Stimulated activated CD8-positive, alpha-beta memory T cell treated with anti-CD3 and anti-CD28 coated beads, Interleukin-4, amount 100 ng/mL, for 1 hour (primary cell): ENCODE measurements at places on chromosomes 2 and 18.
A peak's percentile ranks its signal among the peaks of the same experiment; 100 is the strongest.

GRCh38 chr2:39881494-39881893, 102.4 kb upstream of the THUMPD2 start:
- DNase-seq = no peak

DNA sequence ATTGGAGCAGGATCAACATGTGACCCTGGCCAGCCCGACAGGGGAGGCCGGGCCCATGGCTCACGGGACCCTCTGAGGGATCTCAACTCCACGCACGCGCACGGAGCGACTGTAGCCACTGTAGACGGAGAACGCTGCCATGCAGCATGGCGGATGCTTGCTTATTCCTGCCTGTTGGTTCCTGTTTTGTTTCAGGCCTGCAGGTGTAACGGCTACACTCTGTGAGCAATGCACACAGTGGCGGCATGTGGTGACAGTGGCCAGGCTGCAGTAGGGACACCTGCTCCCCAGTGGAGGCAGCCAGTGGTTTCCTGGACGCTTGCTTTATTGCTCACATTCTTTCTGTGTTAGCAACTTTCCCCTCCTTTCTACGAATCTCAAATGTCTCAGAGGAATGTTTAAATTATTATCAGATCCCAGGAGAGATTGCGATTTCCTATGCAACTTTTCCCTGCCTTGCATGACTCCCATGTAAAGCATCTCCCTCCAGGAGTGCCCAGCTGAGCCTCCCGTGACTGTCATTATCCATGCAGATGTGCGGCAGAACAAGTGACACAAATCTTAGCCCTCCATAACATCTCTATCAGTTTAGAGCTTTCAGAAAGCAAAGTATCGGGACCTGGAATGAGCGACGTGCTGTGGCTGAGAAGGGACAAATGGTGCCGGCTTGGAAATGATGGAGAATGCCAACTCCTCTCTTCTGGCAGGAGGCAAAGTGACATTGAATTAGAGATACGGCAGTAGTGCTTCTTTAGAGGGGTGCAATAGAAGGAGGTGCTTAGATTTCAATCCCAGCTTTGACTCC, 209.7 kb downstream of the ASB1 start:
- DNase-seq = no peak

GRCh38 chr2:120391911-120392665, 46.2 kb downstream of the INHBB start:
- DNase-seq = no peak

- DNase-seq = no peak
Measured at GRCh38 chr2:126912201-126912600, 13.5 kb downstream of the TEX51 start.

GRCh38 chr2:237765875-237766274, 32.7 kb upstream of the RBM44 start:
- no peak for DNase-seq

GRCh38 chr2:105518897-105519296, 120.0 kb upstream of the FHL2 start:
- DNase-seq = no peak

DNA sequence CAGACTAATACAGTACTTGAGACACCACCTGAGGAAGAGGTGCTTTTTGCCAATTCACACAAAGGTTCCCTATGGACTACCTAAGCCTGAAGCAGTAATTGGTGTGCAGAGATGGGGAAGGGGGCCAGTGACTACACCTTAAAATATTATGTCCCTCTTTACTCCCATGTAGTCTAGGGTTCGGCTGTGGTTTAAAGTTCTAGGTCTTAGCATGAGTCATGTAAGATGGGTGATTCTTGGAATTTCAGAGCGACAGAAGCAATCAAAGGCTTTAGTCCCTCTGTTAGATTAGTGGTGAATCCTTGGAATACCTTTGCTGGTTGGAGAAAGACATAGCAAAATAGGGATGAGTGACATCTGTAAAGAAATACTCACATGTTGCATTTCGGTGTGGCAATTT, 14.3 kb upstream of the CCDC85A start:
- no peak for DNase-seq

DNA sequence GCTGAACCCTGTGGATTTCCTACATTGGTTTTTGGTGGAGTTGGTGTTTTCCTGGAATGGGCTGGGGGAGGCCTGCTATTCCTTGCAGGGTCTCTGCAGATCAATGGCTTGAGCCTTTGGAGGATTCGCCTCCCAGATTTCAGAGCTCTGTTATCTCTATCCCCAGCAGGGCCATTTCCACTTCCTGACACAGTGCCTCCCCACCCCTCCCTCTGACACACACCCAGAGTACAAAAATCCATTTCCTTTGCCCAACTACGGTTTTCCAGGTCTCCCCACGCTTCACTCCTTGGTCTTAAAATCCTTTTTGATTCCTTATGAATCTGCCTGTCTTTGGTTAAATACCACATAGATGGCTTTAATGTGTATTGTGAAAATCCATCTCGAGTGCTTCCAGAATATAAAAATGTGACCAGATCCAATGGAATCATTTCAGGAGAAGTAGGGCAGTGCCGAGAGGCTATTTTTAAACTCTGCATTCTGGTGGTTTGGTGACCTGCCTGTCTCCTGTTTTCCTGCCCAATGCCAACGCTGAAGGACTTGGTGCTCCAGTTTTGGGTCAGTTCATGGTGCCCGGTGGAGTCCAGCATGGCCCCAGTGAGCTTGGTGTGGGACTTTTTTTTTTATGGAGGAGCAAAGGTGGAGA, 60.9 kb downstream of the ARL4C start:
- no peak for DNase-seq

- no peak for DNase-seq
Measured at GRCh38 chr2:152415231-152415642, 80.3 kb downstream of the FMNL2 start.

DNA sequence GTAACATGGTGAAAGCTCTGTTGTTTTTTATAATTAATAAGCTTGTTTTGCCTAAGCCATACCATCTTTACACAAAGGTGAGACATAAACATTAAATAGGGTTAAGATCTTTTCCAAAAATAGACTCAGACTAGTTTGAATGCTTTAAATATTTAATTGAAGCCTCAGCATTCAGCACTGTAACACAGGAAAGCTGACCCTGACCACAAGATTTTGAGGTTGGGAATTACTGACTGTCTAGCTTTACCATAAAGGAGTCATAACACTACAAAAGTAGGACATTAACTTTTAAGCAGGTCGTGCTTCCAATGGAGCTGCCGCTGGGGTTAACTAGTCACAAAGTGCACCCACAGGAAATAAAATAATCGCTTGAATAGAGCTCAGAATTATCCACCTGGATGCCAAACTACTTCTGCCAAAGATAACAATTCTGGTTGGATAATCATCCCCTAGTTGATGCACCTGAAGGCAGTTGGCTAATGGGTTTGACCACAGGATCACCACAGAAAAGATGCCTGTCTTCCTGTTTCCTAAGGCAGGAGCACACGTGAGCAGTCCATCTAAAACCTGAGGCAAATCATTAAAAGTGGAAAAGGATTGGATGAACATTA, 106.2 kb downstream of the COBLL1 start:
- DNase-seq = no peak

DNA sequence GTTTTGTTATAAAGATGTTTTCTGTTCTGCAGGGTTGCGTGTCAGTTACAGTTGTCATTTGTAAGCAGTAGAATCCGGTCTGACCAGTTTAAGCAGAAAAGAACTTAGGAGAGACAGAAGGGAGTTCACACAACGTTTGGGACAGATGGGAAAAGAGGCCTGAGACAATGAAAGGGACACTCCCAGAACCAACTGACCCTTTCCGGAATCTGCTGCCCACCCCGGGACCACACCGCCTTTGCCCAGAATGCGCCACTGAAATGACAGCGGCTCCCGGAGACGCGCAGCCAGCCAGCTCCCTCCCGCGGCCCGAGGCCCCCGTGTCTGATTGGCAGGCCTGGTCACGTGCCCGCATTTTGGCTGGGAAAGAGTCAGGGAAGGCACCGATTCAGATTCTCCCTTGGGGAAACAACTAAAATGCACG, 244.6 kb downstream of the BCL2 start:
- DNase-seq = peak; percentile 24

- DNase-seq = no peak
Measured at GRCh38 chr2:201500534-201500933, 49.0 kb downstream of the STRADB start.

- DNase-seq = no peak
Measured at GRCh38 chr2:177334940-177335543, 57.5 kb upstream of the AGPS start.

DNA sequence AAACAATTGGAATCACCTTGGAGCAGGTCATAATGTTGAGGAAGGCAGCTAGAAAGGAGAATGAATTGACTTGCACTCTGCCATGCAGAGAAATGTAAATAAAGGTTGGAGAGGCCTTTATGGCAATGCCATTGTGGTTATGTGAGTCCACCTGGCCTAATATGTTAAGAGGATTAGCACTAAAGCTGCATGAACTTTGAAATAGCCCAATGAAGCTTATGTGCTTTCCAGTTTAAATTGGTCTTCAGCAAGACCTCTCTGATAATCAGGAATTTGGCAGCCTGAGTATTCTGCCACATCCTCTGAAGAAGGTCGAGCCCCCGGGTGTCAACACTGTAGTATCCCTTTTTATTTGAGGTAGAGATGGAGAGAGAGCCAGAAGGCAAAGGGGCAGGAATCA, 464.9 kb downstream of the CDH2 start:
- DNase-seq = no peak

DNA sequence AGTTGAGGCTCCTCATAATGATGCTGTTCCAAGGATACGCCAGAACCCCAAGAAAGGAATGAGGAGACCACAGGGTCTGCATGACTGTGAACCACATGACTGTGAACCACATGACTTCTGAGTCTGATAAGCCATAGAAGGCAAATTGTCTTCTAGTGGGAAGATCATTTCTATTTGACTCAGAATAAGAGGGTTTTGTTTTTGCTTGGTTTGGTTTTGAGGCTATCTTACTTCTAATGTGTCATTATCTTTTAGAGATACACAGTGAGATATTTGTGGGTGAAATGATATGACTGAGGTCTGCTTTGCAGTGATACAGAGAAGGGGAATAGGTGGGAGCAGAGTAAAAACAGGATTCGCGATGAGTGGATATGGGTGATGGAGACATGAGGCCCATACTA, 28.9 kb upstream of the BCL2L11 start:
- no peak for DNase-seq
